ENCODE measurements at places on chromosomes 12 and 14.

- DNase-seq: no peak
Observed at GRCh38 chr12:43884683-43885410, 49.0 kb downstream of the TMEM117 start.

GRCh38 chr14:50667684-50667995 lies 466 bp downstream of the SAV1 start:
- DNase-seq: peak; percentile 13

DNA sequence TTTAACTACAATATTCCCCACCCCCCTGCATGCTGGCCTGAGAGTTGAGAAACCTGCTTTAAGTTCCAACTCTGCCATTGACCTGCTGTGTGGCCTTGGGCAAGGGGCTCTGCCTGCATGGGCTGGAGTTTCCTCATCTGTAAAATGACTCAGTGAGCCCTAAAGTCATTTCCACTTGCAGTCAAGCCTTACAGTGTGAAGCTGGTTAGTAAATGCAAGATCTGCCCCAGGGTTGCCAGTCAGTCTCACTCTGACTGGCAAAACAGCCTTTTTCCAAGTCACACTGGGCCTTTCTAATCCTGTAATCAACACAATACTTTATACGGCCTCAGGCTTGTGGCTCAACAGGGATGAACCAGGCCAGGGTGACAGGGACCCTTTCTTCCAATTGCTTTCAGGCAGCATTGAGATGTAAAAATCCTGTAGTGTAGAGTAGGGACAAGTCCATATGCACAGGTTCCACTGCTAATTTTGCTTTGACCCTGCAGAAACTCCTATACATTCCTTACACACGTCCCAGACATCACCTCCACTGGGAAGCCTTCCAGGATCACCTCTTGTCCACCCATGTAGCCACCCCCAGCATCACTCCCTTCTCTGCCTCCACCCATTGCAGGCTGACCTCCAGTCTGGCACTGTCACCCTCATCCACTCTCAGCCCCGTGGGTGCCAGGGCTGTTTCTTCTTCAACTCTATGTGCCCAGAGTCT lies 42.6 kb upstream of the PRIMA1 start:
- no peak for DNase-seq

DNA sequence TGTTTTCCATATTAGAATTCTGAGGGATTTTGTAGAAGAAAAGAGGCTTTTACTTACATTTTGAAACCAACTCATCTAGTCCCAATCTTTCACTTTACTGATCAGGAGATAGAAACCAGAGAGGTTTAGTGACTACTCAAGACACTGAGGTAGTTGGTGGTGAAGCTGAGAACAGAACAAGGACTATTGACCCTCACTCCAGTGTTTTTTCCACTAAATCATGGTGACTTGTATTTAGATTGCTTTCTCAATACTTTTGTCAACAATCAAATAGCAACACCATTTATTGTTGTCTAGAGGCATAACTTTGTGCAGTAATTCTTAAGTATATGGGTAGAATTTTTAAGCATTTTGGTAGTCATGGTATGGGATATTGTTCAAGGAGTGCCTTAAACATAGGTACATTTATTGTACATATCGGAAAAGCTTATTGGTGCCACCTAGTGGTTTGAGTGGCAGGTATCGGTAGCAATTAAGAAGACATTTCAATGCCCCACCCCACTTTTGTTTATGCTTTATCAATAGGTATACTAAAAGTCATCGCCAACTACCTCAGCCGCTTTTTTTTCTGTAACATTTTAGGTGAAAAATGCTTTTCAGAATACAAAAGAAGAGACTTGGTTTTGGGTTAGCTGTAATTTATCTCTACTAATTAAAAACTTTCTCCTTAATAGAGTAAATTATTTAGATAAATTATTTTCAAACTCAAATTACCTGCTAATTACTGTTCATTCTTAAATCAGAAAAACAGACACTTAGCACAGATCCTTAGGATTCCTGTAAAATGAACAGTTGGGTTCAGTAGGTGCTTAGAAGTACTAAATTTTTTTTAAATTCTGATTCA lies 47.3 kb upstream of the PAWR start:
- DNase-seq: no peak

DNA sequence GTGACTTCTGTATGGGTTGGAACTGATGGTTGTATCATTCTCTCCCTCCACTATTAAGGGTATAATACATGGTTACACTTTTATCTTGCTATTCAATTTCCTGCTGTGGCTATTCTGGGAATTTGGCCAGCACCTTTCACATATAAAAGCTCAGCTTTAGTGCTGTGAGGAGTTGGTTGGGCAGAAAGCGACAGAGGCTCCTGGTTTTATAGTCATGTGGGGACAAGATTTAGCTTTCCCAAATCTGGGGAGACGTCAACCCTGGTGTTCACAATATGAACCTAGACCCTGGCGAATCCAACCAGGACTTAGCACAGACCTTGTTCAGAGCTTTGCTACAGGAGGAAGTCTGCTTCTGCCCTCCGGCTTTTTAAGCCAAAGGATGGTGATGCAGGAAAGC lies 36.5 kb downstream of the FOS start:
- no peak for DNase-seq

GRCh38 chr12:52044292-52044983 lies 6.8 kb upstream of the NR4A1 start:
- no peak for DNase-seq

- no peak for DNase-seq
Observed at GRCh38 chr14:54106661-54107377, 150.2 kb upstream of the BMP4 start.

GRCh38 chr14:80554139-80554538 lies 342.8 kb upstream of the DIO2 start:
- no peak for DNase-seq

- DNase-seq: no peak
Observed at GRCh38 chr12:112463478-112463877, 44.7 kb downstream of the PTPN11 start.

- peak; percentile 75 for DNase-seq
Observed at GRCh38 chr12:120528861-120529525, at the start of gene COQ5. Gene COQ5 (minus strand): TSS chr12:120529158. CDS start chr12:120529141, 17 bp downstream.

DNA sequence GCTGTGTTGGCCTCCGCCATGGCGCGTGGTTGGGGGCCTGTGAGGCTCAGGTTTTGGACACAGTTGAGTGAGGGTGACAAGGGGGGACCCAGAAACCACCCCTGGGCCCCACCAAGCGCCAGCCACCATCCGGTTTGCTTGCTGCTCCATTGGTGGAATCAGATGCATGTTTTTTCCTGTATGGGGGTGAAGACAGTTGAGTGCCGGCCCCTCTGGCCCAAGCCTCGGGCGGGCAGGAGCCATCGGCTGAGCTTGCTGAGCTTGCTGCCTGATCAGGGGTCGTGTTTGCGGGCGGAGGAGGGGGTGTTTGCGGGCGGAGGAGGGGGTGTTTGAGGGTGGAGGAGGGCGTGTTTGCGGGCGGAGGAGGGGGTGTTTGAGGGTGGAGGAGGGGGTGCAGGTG lies 6.4 kb downstream of the PGAM5 start:
- DNase-seq: no peak

DNA sequence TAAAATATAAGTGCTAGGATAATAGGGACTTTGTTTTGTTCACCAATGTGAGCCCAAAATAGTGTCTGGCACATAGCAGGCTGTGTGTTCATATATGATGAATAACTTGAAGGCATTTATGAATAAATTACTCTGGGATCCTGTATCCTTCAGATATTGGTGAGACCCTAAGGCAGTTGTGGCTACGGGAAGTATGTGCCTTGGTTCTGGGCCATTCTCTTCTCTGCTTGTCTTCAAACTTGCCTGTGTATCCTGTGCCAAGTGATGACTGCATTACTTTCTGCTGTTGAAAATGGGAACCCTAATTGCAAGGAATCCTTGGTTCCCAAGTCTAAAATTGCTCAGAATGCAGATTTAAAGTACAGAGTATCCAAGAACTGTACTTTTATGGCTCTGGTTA lies 67.6 kb upstream of the KTN1 start:
- DNase-seq: no peak

DNA sequence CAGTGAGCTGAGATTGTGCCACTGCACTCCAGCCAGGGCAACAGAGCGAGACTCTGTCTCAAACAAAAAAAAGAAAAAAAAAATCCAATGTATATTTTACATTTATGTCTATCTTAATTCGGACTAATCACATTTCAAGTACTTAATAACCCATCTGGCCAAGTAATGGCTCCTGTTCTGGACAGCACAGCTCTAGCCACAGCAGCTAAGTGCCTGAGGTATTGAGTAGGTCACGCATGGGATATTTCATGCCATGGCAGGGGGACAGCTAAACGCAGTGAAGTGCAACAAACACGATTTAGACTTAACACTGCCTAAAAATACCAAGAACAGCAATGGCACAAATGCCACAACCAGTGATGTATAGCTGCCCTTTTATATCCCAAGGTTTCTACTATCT lies 8.0 kb downstream of the BAZ1A start:
- no peak for DNase-seq

- DNase-seq: no peak
Observed at GRCh38 chr14:37603688-37604251, 8.3 kb downstream of the TTC6 start.

GRCh38 chr14:35806006-35806907 lies 2.8 kb downstream of the RALGAPA1 start:
- DNase-seq: no peak

- no peak for DNase-seq
Observed at GRCh38 chr12:25558586-25558985, 5.5 kb upstream of the LMNTD1 start.

- no peak for DNase-seq
Observed at GRCh38 chr12:129873833-129874208, 30.0 kb downstream of the TMEM132D start.

- DNase-seq: no peak
Observed at GRCh38 chr14:91313852-91314251, 69.3 kb upstream of the GPR68 start.

DNA sequence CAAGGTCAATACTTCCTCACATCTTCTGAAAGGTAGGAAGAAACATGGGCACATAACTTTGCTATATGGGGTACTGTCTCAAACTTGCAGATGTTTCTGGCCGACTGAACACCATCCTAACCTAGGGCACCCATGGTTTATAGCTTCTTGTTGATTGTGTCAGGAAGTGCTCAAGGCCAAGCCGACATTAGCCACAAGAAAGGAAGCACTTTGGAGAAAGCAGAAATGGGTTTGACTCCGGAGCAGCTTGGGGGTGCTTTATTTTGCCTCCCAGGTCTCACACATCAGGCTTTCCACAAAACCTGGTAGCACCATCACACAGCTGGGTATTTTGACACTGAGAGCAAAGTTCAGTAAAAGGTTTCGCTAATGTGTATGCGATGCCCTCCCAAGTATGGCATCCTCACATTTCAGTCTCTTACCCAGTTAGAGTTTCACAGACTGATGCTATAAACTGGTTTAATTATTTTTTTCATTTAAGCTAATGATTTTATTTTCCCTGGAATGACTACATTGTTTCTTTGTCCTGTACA lies 25.2 kb upstream of the BHLHE41 start:
- no peak for DNase-seq

DNA sequence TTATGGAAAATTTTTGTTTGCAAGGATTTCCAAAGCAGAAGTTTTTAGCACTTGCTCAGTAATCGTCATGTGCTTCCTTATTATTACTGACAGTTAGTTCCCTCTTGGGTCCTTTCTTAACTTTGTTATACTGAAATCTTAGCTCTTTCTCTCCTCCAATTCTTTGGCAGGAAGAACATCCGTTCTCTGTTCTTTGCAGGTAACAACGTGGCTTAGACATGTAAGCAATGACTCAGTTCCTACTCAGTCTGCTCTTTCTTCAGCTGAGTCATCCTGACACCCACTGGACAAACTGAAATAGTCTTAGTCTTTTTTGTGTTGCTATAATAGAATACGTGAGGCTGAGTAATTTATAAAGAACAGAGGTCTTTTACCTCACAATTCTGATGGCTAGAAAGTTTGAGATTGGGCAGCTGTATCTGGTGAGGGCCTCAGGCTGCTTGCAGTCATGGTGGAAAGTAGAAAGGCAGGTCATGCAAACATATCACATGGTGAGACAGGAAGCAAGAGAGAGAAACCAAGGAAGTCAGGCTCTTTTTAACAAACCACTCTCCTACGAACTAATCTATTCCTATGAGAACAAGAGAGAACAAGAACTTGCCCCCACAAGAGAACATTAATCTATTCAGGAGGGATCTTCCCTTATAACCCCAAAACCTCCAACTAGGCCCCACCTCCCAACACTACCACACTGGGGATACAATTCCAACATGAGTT lies 49.2 kb downstream of the TESPA1 start:
- peak; percentile 92 for DNase-seq

DNA sequence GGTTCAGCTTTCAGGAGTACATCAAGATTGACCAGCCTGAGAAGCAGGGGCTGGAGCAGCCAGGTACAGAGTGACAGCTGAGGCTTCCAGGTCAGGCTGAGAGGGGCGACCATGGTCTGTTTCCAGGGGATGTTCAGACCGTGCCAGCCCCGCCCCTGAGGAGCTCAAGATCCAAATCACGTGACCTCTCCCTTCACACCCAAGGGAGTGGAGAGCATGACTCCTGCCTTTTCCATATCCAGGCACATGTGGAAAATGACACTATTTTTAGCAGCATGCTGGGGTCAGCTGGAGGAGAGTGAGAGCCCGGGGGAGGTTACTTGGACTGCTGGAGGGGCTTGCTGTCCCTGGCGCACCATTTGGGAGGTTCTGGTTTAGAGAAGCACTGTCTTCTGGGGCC lies 92.7 kb downstream of the B4GALNT3 start:
- DNase-seq: no peak

DNA sequence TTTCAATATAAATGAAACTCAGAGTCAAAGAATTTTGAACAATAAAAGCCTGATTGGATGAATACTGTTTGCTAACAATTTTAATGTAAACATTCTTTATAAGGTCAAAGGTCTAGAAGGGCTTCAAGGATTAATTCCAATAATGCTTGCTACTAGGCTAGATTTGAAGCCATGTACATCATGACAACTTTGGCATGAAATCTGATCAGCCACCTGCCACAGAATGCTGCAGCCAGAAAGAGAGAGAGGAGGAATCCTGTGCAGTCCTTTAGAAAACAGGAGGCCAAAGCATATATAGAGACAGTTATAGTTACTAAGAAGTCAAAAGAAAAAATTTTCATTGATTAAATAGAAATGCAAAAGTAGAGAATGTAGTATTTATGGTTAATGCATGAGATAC lies 47.1 kb downstream of the ABCD2 start:
- DNase-seq: no peak

DNA sequence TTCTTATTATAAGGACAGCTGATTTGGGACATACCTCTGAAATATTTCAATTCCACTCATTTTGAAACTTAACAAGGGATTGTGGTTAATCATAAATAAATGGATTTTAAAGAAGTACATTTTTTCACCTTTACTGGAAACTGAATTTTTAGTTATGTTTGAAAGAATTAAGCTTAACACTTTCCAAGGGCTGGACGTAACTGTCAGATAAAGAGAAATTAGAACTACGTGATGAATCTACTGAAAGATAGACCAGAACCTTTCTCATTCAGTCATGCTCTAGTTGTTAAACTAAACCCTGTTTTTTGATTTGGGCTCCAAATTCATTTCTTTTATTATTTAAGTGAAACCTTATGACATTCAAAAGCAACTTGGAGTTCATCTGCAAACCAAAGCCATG lies 1892.1 kb upstream of the SEL1L start:
- DNase-seq: no peak

GRCh38 chr14:24122898-24123297 lies 7.6 kb upstream of the FITM1 start:
- DNase-seq: no peak
